ENCODE measurements at places on chromosomes 16 and 17.
A peak's percentile ranks its signal among the peaks of the same experiment; 100 is the strongest.

- no peak for DNase-seq
Observed at GRCh38 chr16:47778106-47778801, 317.1 kb downstream of the PHKB start.

- no peak for DNase-seq
Observed at GRCh38 chr17:2981325-2981724, 82.1 kb downstream of the OR1D5 start.

DNA sequence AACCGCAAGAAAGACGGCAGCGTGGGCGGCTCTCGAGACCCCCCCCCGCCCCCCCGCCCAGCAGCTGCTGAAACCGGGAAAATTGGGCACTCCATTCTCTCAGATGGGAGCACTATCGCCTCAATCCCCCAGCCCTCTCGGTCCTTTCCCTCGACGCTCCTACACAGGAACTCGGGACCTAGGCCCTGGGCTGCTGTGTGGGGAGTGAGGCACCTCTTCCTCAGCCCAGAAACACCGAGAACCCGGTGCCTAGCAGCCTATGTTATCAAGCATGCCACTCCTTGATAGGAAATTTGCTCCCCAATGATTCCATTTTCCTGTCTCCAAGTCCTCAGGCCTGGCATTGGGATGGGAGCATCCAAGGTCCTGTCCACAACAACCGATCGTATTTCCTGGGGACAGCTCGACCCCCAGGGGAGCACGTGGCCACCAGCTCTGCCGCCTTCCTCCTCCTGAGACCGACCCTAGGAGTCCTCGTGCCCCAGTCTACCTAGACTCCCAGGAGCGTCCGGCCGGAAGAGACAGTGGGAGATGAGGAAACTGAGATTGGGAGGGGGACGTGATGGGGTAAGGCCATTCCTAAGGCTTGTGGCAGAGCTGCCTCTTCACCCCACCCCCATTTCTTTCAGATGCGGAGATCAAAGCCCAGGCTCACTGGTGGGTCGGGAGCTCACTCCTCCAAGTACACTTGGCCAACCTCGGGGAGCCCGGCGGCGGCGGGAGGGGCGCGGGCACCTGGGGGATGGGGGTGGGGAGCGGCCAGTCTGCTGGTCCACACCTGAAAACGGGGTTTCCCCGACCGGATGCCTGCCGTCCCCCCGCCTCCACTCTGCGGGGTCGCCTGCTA is 17.5 kb upstream of the CBX8 start:
- DNase-seq, result no peak

DNA sequence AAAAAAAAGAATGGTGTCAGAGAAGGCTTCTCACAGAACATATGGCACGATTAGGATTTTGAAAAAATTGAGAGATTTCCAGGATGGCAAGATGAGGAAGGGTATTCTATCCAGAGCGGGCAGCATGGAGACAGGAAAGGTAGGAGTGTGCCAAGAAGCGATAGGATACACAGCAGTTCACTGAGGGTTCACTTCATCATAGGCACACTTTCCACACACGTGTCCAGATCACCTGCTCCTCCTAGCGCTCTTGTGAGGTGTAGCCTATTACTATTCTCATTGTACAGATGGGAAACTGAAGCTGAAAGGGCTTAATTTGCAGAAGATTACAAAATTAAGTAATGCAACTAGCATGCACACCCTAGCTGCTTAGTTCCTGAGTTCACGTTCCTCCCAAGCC is 6.2 kb upstream of the ELAC2 start:
- DNase-seq, result no peak

DNA sequence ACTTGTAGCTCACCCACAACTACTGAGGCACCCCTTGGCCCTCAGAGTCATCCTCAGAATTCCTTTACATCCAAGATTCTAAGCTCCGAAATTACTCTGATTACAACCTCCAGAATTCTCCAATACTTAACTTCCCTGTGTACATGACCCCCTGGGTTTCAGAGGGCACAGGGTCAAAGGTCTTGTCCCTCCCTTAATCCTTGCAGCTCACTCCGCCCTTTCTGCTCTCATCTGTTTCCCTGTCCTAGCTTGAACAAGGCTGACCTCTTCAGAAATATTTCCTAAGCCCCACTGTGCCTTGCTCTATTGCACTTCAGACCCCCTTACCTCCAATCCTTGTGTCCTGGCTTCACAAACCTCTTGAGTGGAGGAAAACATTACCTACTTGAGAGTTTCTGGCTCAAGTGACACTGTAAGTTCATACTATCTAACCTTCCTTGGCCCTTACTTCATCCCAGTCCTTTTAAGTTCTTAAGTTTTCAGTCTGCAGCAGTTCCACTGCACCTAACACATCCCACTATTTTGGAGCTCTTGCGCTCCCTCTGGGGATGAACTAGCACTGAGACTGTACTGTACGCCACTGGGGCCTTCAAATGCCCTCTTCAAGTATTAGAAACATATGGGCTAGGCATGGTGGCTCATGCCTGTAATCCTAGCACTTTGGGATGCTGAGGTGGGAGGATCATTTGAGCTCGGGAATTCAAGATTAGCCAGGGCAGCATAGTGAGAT is 6.2 kb downstream of the N4BP1 start:
- no peak for DNase-seq

DNA sequence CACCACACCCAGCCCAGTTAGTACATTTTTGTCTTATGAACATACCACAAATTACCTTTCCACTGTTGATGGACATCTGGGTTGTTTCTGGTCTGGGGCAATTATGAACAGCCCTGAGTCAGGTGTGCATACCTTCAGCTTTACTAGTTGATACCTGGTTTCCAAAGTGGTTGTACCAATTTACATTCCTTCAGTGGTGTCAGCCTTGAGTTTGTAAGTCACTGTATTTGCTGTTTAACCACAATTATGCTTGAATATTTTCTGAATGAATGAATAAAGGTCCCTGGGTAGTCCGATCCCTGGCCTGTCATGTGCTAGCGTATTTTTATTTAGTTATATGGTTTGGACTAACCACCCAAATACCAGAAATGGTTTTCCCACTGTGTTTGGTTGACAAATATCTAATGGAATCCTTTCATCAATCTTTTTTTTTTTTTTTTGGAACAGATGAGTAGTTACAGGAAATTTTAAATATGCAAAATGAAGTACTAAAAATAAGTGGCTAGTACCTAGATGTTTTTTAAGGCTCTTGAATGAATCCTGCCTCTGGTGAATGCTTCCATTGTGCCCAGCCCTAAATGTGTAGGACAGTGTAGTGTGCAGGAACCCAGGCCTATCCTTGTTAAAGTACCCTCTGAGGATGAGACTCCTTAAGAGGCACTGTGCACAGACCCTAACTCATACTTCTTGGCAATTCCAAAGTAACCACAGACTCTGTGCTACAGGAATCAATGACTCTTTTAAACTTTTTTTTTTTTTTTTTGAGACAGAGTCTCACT is 3.7 kb downstream of the DUSP14 start:
- no peak for DNase-seq

DNA sequence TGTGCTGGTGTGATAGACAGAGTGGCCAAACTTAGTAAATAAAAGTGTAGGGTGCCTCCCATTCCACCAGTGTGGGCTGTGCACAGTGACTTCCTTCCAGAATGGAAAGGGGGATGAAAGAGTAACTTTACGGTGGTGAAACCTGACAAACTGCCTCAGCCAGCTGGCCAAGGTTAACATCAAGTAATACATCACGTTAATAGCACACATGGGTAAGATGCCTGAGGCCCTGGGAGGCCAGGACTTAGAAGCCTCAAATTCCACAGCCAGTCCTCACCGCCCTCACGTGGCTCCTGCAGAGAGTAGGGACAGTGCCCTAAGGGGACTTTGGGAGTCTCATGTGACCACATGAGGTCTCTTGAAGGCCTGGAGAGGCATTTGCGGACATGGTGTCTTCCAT is 14.1 kb downstream of the RMI2 start:
- DNase-seq, result no peak

- DNase-seq, result peak; percentile 64
Observed at GRCh38 chr17:75032720-75033280, 14.0 kb downstream of the ATP5PD start.

DNA sequence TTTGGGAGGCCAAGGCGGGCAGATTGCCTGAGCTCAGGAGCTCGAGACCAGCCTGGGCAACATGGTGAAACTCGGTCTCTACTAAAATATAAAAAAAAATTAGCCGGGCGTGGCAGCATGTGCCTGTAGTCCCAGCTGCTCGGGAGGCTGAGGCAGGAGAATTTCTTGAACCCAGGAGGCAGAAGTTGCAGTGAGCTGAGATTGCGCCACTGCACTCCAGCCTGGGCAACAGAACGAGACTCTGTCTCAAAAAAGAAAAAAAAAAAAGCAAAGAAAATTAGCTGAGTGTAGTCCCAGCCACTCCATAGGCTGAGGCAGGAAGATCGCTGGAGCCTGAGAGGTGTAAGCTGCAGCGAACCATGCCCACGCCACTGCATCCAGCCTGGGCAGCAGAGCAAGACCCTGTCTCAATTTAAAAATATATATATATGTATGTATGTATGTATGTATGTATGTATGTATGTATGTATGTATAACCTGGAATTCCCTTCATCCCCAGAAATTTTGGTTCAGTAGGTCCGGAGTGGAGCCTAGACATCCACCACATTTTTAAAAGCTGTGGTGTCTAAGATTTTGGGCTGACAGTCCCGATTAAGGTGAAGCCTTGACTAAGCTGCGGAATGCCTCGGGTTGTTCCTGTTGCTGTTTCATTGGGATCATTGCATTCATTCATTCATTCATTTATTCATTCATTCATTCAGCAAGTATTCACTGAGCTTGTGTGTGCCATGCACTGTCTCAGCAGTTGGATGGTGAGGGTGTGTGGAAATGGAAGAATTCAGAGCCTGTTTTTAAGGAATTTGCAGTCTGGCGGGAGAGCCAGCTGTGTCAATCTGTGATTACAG is 25.9 kb downstream of the TMEM94 start:
- no peak for DNase-seq

- no peak for DNase-seq
Observed at GRCh38 chr17:64732336-64733006, 70.4 kb upstream of the SMURF2 start.

GRCh38 chr17:78307887-78308638 is 51.8 kb downstream of the SOCS3 start:
- DNase-seq, result no peak

DNA sequence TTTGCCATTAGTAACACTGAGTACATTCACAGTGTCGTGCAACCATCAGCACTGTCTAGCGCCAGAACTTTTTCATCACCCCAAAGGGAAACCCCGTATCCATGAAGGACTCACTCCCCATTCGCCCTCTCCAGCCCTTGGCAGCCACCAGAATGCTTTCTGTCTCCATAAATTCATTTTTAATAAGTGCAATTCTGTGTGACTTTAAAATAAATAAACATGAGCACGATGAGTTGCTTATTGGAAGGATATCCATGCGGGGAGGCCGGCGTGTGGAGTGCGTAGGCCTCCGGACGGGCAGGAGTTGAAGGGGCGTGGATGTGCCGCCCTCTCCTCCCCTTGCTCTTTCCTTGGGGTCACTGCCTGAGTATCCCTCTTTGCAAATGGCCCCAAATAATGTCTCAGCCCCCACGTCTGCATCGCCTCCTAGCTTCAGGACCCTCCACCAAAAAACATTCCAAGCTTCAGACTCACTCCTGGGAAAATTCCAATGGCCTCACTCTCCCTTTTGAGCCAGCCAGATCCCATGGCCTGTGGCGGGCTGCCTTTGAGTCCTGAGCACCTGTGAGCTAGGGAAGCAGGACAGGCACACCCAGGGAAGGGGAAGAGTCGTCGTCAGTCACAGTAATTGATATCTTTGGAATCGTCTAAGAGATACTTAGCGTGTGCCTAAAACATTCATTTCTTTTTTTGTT is 306.3 kb downstream of the SEC14L1 start:
- no peak for DNase-seq

- peak; percentile 24 for DNase-seq
Observed at GRCh38 chr16:1308036-1308976, 1.1 kb upstream of the UBE2I start.

GRCh38 chr17:61338000-61338798 is 61.4 kb upstream of the TBX2 start:
- no peak for DNase-seq

- DNase-seq, result no peak
Observed at GRCh38 chr16:26963109-26963508, 103.6 kb upstream of the C16orf82 start.

DNA sequence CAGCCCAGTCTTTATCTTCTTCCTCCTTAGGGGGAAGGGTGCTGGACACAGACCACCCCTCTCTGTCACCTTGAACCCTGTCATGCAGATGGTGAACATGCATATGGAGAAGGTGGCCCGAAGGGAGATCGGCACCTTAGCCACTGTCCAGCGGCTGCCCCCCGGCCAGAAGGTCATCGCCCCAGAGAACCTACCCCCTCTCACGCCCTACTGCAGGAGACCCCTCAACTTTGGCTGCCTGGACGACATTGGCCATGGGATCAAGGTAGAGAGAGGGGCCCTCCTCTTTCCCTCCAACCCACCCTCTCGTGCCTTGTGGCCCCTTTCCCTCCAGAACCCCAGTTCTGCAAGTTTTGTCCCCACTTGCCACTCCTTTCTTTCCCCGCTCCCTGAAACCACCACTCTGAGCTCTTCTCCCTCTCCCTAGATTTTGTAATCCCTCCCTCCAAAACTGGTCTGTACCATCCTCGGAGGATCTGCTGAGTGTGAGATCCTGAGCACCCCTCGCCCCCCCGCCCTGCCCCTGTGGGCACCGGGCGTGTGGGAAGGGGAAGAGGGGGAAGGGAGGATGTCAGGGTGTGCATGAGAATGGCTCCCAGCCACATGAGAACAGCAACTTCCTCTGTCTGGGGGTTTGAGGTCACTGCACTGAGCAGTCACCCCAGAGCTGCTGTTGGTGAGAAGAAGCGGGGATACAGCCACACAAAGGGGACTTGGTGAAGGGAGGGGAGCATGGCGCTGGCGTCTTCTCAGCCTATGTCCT is 7.3 kb downstream of the ABI3 start:
- no peak for DNase-seq

GRCh38 chr17:73141411-73141810 is 23.4 kb upstream of the SSTR2 start:
- DNase-seq, result no peak

DNA sequence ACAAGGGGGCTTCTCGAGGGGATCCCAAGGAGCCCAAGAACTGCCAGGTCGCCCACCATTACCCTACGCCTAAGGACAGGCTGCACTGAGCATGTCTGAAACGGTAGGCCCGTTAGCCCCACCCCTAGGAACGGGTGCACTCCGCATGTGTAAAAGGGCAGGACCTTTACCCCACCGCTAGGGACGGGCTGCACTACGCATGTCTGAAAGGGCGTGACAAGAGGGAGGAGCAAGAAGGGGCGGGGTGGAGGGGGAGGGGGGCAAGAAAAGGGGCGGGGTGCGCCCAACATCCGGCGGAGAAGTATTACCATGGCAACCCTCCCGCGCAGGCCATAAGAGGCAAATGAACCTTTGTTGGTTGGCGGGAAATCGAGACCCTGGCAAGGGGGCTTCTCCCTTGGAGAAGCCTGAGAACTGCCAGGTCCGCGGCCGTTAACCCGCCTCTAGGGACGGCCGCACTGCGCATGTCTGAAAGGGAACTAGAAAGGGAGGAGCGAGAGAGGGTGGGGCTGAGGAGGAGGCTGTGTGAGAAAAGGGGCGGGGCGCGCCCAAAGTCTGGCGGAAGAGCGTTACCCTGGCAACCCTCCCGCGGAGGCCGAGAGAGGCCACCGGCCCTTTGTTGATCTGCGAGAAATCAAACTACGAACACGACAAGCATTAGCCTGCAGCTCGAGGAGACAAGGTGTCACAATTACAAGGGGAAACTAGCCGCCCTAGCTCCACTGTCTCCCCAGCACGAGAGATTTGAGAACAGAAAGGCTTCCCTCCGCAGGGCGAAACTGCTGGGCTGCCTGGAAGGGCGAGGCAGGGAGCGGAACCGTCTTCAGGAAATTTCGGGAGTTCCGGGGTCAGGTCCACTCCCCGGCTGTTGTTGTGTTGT is 2046.8 kb downstream of the TP53TG3F start:
- peak; percentile 43 for DNase-seq

- DNase-seq, result no peak
Observed at GRCh38 chr17:3635474-3636153, 436 bp downstream of the SHPK start.

GRCh38 chr16:57795431-57795878 is 6.8 kb downstream of the KIFC3 start:
- peak; percentile 14 for DNase-seq

Measured in NCI-H1417 (cell line).